GDM1 (cell line): ENCODE measurements at places on chromosomes 16 and 17.

- no peak for DNase-seq
Measured at GRCh38 chr16:51445250-51445649, 294.2 kb upstream of the SALL1 start.

GRCh38 chr16:66677179-66677578 is 19.4 kb downstream of the CMTM4 start:
- DNase-seq = no peak

- no peak for DNase-seq
Measured at GRCh38 chr17:82021900-82022309, 773 bp downstream of the CENPX start.

GRCh38 chr16:17271687-17272086 is 199.1 kb downstream of the XYLT1 start:
- DNase-seq = no peak

DNA sequence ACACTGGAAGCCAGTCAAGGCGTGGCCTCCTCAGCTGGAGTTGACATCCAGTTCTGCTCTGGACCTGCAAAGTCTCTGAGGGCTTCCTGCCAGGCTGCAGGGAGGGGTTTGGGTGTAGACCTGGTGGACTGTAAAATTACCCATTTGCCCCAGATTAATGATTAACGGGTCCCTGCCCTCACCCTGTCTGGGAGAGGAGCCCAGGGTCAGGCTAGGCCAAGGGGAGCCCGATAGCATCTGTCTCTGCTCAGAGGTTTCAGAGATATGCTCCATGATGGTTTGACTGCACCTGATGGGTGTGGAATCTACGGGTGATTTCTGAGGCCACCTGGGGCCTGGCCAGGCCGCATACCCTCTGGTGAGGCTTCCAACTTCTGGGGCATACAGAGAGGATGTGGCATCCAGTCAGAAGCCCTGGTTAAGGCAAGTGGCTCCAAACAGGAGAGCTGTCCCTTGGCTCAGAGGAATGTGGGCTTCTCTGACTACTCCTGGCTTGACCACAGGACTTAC is 11.2 kb downstream of the PPY start:
- no peak for DNase-seq

DNA sequence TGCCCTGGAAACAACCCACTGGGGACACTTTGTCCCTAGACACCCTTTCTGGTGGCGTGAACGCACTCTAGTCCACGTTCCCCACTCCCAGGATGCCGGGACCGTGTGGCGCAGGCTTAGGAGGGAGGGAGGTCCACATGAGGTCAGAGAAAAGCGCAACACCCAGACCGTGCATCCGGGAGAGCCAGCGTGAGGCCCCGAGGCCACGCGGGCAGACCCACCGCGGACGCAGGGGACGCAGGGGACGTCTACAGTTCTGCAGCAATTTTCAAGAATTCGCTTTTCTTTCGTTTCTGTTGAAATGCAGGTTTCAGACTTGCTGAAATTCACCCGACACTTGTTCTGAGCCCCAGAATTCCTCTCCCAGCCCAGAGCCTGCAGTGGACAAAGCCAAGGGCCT is 4.7 kb downstream of the RFNG start:
- DNase-seq = no peak

- no peak for DNase-seq
Measured at GRCh38 chr16:69796285-69797118, 34.4 kb downstream of the WWP2 start.

DNA sequence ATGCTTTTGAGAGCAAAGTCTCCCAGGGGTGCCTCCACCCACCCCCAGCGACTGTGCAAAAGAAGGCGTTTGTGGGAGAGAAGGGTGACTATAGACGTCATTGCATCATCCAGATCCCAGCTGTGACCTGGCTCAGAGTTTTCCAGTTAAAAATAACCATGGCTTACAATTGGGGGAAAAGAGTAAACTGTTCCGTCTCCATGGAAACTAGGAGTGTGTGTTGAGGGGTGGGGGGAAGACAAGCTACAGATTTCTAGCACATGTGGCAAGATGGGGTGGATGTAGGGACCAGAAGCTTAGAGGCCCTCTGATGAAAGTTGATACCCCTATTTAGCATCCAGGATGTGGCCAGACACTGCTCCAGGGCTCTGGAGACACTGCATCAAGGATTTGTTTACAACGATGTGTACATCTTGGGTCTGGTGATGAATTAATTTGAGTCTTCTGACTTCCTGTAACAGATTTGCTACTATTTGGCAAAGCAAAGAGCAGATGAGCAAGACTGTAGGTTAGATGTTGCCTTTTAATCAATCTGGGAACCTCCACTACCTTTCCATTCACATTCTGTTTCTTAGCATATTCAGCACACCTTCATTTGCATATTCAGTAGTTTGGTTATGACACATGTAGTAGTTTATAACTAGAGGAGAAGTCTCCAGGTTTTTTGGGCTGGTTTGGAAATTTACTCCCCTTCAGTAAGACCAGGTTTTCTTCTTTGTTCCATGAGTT is 6.2 kb upstream of the DUSP14 start:
- DNase-seq = no peak
